Esophagus squamous epithelium (tissue), 5 donors: ENCODE measurements at places on chromosomes 3 and 15. TPM values are rescaled to one million over a fixed set of nuclear protein-coding genes. Genes with fewer than 3 reads are reported as not detected.

ADIPOQ gene
- not detected for total RNA-seq

PLA2G4D gene
- 5.9 TPM for total RNA-seq

CHST13 gene
- total RNA-seq: not detected

THSD4 gene
- total RNA-seq: 39.4 TPM

HGD gene
- total RNA-seq: 0.12 TPM

IL16 gene
- total RNA-seq: 2.3 TPM

SUCLG2 gene
- total RNA-seq: 32.8 TPM

TRH gene
- total RNA-seq: not detected

ISLR gene
- total RNA-seq: 0.91 TPM

AHSG gene
- total RNA-seq: not detected

HIGD1A gene
- total RNA-seq: 236 TPM

PKM gene
- 504 TPM for total RNA-seq

IL17RB gene
- 0.66 TPM for total RNA-seq

CYP11A1 gene
- 11.8 TPM for total RNA-seq

SQOR gene
- total RNA-seq: 139 TPM

GOLGA6L9 gene
- total RNA-seq: 7.9 TPM

ZBBX gene
- total RNA-seq: not detected

BCL2A1 gene
- total RNA-seq: 2.7 TPM

ALDH1A3 gene
- 31.9 TPM for total RNA-seq

MGLL gene
- 94.7 TPM for total RNA-seq

SPG11 gene
- 46.1 TPM for total RNA-seq

IL17RE gene
- 7.5 TPM for total RNA-seq

FETUB gene
- total RNA-seq: 0.26 TPM

MST1 gene
- total RNA-seq: 2.8 TPM

SEMA3G gene
- total RNA-seq: 9.8 TPM

CRABP1 gene
- total RNA-seq: not detected

SV2B gene
- 0.04 TPM for total RNA-seq

COL6A5 gene
- total RNA-seq: 0.26 TPM

SLC24A5 gene
- not detected for total RNA-seq

RTF1 gene
- total RNA-seq: 41.6 TPM

ADAMTS17 gene
- 5.2 TPM for total RNA-seq

ADAMTS7 gene
- total RNA-seq: 0.76 TPM

TRPM7 gene
- 10.7 TPM for total RNA-seq

SERINC4 gene
- 0.19 TPM for total RNA-seq

PRR20G gene
- total RNA-seq: not detected

CYP19A1 gene
- 0.38 TPM for total RNA-seq

SECISBP2L gene
- total RNA-seq: 25.3 TPM

KNG1 gene
- total RNA-seq: not detected

TTLL13 gene
- total RNA-seq: not detected

VWA5B2 gene
- total RNA-seq: 0.22 TPM

MYZAP gene
- total RNA-seq: 36.0 TPM
